T-cell (primary cell): ENCODE measurements at places on chromosomes 12 and 14.

GRCh38 chr12:58104351-58104755 is 163.0 kb downstream of the ATP23 start:
- no peak for DNase-seq

DNA sequence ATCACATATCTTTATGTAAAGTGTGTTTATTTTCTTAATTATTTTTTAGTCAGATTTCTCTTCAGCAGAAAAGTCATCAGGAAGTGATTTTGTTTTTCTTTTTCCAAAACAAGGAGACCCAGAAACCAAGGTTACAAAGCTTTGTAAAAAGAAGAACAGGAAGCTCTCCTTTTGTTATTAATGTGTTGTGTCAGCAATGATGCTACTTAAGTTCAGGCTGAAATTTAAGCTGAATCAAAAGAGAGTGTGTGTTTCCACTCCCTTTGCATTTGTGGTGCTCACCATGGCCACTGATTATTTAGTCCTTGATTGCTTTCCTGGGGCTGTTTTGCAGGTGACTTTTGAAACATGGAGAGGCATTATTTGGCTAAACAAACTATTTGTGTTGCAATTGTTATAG is 155.3 kb upstream of the ATP2B1 start:
- DNase-seq, result peak; percentile 64

GRCh38 chr14:79298373-79298772 is 912.9 kb downstream of the DIO2 start:
- DNase-seq, result no peak

GRCh38 chr12:124532331-124532750 is 35.1 kb downstream of the NCOR2 start:
- DNase-seq, result no peak

- DNase-seq, result no peak
Measured at GRCh38 chr14:102282751-102283465, 22.1 kb downstream of the MOK start.

DNA sequence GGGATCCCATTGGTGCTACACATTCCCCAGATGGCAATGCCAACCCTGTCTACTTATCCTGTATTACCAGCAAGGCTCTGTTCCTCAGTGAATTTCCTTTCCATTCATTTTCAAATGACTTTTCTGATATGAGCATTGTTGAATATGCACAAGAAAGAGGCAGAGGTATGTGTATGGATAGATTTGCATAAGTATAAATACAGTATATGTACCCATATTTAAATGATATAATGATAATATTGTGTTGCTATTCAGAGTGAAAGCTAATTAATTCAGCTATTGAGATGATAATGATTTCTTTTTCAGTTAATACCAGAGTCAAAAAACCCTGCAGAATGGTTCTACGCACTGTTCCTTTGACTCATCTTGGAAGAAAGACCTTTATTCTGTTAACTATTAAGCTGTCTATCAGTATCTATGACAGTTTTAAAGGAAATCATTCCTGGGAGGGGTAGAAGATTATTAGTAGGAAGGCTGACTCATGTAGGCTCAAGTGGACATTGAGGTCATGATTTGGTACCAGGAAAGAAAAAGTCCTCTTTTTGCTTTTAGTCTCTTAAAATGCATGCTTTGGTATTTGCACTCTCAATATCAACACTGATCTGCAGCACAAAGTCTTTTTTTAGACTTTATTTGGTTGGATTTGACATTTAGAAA is 44.9 kb upstream of the GAS2L3 start:
- no peak for DNase-seq
